ENCODE measurements at places on chromosomes 6 and 20.

- peaks cover 5% of the 10 kb centered on the region for H3K36me3 ChIP-seq
- peaks cover 3% of the 10 kb centered on the region for H3K4me1 ChIP-seq
- no peaks in the 10 kb centered on the region for H3K27me3 ChIP-seq
- H3K4me3 ChIP-seq: no peak overlapping the region
Observed at GRCh38 chr20:6008254-6008653, 45.6 kb downstream of the LRRN4 start.

DNA sequence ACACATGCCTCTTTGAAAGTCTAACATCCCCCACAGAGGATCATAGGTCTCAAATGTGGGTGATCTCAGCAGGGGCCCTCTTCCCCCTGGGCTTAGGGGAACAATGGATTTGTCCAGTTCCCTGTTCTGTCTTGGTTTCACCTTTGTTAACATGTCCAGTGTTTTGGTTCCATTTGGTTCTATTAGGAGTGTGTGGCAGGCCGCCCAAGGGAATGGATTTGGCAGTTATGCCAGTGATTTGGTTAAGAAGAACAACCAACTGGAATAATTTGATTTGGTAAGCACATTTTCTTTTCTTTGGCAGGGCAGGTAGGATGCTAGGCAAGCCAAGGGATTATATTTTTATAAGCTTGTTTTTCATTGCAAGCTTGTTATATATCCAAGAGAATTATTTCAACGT is 28.5 kb upstream of the ENPP1 start:
- no peak for DNase-seq
- H3K4me1 ChIP-seq: no peaks in the 10 kb centered on the region
- no peaks in the 10 kb centered on the region for H3K27me3 ChIP-seq
- H3K36me3 ChIP-seq: no peaks in the 10 kb centered on the region
- no peak overlapping the region for H3K4me3 ChIP-seq

GRCh38 chr20:35514371-35514932 is 15.0 kb downstream of the C20orf173 start:
- no peak for DNase-seq
- H3K36me3 ChIP-seq: no peaks in the 10 kb centered on the region
- H3K27me3 ChIP-seq: no peaks in the 10 kb centered on the region
- no peak overlapping the region for H3K4me3 ChIP-seq
- no peak overlapping the region for H3K27ac ChIP-seq
- H3K4me1 ChIP-seq: no peaks in the 10 kb centered on the region

GRCh38 chr6:82588020-82588419 is 224.4 kb downstream of the TPBG start:
- H3K36me3 ChIP-seq: no peaks in the 10 kb centered on the region
- DNase-seq: no peak
- no peaks in the 10 kb centered on the region for H3K27me3 ChIP-seq
- no peaks in the 10 kb centered on the region for H3K4me1 ChIP-seq

GRCh38 chr6:122495612-122496011 is 24.0 kb upstream of the SERINC1 start:
- H3K27ac ChIP-seq: no peak overlapping the region
- H3K36me3 ChIP-seq: no peaks in the 10 kb centered on the region
- H3K27me3 ChIP-seq: no peaks in the 10 kb centered on the region
- no peaks in the 10 kb centered on the region for H3K4me1 ChIP-seq
- no peak for DNase-seq
- no peak overlapping the region for H3K4me3 ChIP-seq

DNA sequence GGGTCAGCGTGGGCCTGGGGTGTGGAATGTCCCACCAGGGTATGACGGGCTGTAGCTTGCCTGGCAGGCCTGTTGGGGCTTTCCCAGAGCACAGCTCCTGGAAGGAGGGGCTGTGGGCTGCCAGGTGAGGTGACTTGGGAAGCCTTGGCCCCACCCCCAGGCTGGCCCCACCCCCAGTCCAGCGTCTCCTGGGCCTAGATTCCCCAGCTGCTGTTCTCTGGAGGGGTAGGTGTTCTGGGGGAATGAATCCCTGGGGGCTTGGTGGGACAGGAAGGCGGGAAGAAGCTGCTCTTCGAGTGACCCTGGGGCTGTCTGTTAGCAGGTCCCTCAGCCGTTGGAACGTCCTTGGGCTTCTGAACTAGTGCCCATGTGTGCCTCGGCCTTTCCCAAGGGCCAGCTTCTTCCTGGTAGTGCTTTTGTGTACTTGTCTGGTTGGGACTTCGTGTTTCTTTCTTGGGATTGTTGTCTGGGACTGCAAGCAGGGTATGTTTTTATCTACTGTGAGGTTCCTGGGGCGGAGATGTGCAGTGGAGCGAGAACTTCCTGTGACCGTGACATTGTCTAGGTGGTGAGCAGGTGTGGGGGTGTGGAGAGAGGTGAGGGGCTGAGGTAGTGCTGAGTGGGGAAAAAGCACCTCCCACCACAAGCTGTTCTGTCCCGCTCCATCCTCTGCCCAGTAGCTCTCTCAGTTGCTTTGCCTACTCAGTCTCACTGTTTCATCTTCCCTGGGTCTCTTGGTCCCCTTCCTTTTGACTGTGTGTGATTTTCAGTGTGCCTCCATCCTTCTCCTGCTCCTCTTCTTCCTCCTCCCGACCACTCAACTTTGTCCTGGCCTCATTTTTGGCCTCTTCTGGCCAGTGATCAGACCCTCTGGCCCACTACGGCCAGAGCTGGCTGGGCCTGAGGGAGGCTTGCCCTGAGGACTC is 1.3 kb upstream of the DDR1 start:
- no peak for DNase-seq
- H3K36me3 ChIP-seq: no peaks in the 10 kb centered on the region
- peaks cover 37% of the 10 kb centered on the region for H3K4me1 ChIP-seq
- H3K27ac ChIP-seq: peak overlapping the region; percentile 70

- peaks cover 9% of the 10 kb centered on the region for H3K27me3 ChIP-seq
- peaks cover 46% of the 10 kb centered on the region for H3K4me1 ChIP-seq
- no peak overlapping the region for H3K4me3 ChIP-seq
- H3K36me3 ChIP-seq: no peaks in the 10 kb centered on the region
- peak; percentile 82 for DNase-seq
- H3K27ac ChIP-seq: no peak overlapping the region
Observed at GRCh38 chr20:62980970-62981369, 25.8 kb downstream of the BHLHE23 start.

DNA sequence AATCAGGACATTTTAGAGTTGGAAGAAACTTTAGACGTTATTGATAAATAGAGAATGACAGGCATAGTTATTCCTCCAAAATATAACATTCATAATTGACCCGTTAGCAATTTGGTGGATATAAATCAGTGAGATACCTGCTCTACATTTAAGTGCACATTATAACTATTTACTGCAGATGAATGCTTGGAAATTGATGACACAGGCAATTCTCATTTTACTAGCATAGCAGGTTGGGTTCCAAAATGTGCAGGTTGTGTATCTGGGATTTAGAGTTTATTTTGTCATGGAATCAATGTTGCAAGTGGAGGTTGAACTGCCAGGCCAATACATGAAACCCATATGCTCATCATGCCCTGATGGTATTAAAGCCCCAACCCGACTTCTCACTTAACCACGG is 44.4 kb upstream of the PROKR2 start:
- no peak overlapping the region for H3K4me3 ChIP-seq
- H3K4me1 ChIP-seq: no peaks in the 10 kb centered on the region
- H3K27ac ChIP-seq: no peak overlapping the region
- H3K36me3 ChIP-seq: no peaks in the 10 kb centered on the region
- DNase-seq: no peak
- H3K27me3 ChIP-seq: no peaks in the 10 kb centered on the region

DNA sequence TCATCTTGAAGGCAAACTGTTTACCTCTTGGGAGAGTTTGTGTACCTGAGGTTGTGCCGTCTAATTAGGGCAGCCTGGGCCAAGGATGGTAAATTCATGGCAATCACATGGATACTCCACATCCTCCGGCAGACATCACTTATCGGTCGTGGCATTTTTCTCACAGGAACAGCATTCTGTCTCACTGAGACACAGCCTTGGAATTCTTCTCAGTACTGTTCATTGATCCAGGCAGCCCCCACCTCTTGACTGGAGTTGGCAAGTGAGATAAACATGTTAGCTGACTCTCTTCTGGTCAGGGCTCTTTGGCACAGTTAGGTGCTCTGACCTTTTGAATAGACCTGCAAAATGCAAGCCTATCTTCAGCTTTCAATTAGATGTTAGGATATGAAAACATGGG is 511.4 kb upstream of the FLRT3 start:
- no peak overlapping the region for H3K27ac ChIP-seq
- H3K36me3 ChIP-seq: no peaks in the 10 kb centered on the region
- no peak overlapping the region for H3K4me3 ChIP-seq
- no peak for DNase-seq
- H3K4me1 ChIP-seq: no peaks in the 10 kb centered on the region

GRCh38 chr6:140561701-140562100 is 1187.3 kb upstream of the CITED2 start:
- no peak overlapping the region for H3K4me3 ChIP-seq
- no peak for DNase-seq
- H3K27ac ChIP-seq: no peak overlapping the region
- H3K36me3 ChIP-seq: no peaks in the 10 kb centered on the region

DNA sequence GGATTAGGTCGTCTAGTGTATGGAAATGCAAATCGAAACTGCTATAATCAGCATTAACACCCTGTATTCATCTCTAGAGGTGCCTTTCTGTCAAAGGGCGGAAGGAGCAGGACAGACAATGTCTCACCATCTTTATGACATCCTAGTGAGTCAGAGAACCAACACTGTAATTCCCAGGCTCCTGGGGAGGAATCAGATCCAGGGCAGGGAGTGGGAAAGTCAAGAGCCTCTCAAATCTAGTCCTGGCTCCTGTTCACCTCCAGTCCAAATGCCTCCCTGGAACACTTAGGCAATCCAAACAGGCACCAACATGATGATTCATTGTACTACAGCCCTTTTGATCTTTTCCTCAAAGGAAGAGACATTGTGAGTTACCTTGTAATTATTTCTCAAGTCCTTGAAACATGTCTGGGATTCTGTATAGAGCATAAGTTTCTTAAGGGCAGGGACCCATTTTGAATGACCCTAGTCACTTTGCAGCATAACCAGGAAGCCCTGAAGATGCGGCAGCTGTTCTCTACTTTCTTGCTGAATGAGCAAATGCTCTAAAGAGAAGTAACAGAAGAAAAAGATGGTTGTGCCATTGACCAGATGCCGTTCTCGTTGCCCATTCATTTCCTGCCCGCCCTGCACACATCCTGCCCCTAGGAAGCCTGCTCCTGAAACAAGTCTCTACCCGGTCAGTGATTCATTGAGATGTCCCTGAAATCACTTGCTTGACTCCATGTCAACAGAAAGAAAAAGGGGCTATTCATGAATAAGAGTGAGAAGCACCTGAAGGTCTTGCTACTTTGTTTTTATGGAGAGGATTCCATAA is 112.8 kb upstream of the JARID2 start:
- no peaks in the 10 kb centered on the region for H3K4me1 ChIP-seq
- H3K36me3 ChIP-seq: no peaks in the 10 kb centered on the region
- no peak for DNase-seq

GRCh38 chr6:47093169-47093568 is 51.0 kb upstream of the ADGRF1 start:
- no peak overlapping the region for H3K4me3 ChIP-seq
- no peaks in the 10 kb centered on the region for H3K4me1 ChIP-seq
- no peak for DNase-seq
- no peaks in the 10 kb centered on the region for H3K36me3 ChIP-seq
- no peaks in the 10 kb centered on the region for H3K27me3 ChIP-seq

- no peak for DNase-seq
- H3K4me3 ChIP-seq: no peak overlapping the region
- H3K36me3 ChIP-seq: no peaks in the 10 kb centered on the region
- no peaks in the 10 kb centered on the region for H3K27me3 ChIP-seq
- no peak overlapping the region for H3K27ac ChIP-seq
Observed at GRCh38 chr20:64188091-64188490, 23.8 kb downstream of the MYT1 start.

DNA sequence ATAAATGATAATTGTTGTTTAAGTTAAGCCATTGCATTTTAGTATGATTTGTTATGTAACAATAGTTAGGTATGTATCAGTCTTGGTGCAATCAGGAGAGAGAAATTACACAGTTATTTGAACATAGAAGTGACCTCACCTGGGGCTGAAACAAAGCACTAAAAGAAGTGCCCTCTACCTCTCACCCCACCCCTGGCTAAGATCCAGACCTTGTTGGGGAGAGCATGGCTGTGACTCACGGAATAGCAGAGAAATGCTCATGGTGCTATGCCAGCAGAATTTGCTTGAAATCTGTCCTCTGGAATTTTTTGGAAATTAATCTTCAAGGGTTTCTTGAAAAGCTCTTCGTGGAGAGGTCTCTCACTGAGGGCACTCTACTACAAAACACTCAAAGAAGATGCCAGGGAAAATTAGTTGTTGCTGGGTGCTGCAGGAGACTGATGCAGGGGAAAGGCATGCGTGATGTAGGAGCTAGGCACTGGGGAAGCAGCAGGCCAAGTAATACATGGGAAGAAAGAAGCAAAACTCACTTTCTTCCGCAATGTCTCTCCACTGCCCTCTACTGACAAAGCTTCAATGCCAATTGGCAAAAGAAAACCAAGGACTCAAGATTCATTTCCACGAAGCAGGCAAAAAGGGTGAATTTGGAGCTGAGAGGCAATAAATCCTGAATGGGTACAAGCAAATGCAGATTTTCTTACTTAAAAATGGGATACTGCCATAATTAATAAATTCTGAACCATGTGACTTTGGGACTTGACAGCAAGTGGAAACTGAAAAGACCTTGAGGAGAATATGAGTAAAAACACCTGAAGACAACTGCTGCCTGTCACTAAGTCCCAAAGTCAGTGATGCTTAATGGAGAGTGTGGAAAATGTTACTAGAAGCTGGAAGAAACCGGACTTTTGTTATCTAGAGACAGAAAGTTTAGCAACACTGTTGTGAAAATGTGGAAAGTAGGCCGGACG is 136.3 kb upstream of the ZNF184 start:
- peaks cover 11% of the 10 kb centered on the region for H3K27me3 ChIP-seq
- H3K27ac ChIP-seq: no peak overlapping the region
- H3K36me3 ChIP-seq: no peaks in the 10 kb centered on the region
- no peak for DNase-seq
- H3K4me1 ChIP-seq: no peaks in the 10 kb centered on the region

DNA sequence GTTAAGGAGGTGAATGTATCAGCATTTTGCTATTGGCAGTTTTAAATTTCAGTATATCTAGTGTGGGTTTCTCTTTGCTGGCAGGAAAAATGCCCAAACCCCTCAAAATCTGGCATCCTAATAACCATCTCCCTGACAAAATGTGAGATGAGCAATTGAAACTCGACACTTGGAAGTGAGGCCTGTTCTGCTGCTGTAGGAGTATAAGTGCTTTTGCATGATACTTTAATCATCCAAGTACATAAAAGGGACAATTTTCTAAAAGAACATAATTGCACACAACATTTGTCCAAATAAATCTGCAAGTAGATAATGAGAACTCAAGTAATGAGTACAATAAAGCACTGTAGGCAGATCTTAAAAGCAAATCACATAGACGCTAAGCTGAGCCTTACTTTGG is 36.5 kb downstream of the LAMP5 start:
- DNase-seq: no peak
- H3K4me3 ChIP-seq: no peak overlapping the region
- H3K36me3 ChIP-seq: no peaks in the 10 kb centered on the region

GRCh38 chr20:46994341-46994740 is 99.7 kb downstream of the EYA2 start:
- no peak overlapping the region for H3K27ac ChIP-seq
- H3K4me1 ChIP-seq: no peaks in the 10 kb centered on the region
- H3K27me3 ChIP-seq: no peaks in the 10 kb centered on the region
- peak; percentile 9 for DNase-seq

Measured in naive thymus-derived CD4-positive, alpha-beta T cell (primary cell).